ENCODE measurements at places on chromosomes 1 and 21.

DNA sequence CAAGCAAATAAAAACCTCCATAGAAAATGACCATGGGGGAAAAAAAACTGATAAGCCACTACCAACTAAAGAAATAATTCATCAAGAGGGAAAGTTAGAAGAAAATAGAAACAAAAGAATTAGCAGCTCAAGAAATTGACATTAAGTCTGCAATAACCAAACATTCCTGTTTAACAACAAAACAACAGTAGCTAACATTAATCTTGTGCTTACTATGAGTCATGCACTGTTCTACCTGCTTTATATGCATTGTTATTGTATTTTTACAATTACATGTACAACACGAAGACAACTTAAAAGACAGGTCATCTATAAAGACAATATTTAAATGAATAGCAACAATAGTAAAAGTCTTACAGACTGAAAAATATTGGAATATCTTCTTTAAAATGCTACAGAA, 34.4 kb upstream of the LRRC7 start:
- DNase-seq: no peak

- DNase-seq: no peak
These were observed 10.1 kb upstream of the GSTM3 start for GRCh38 chr1:109750920-109751319.

- DNase-seq: no peak
These were observed 6.7 kb upstream of the TIE1 start for GRCh38 chr1:43293896-43294760.

- DNase-seq: peak; percentile 87
These were observed 6.1 kb downstream of the SKI start for GRCh38 chr1:2233997-2234761.

DNA sequence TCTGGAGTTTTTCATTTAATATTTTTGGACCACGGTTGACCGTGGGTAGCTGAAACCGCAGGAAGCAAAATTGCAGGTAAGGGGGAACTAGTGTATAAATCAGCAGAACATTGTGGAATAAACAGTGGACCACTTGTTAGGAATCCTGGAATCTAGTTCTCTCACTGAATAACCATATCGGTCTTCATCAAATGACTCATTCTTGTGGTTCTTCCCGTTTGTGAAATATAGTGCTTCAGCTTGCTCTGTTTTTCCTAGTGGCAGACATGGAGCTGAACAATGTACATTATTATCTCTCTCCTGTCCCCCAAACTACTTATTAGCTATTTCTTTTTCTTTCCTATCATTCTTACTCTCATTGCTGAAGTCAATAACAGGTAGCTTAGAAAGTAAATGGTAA, 61.9 kb downstream of the HSPA13 start:
- DNase-seq: no peak

- DNase-seq: no peak
These were observed 50.3 kb downstream of the PGM1 start for GRCh38 chr1:63643517-63643916.

DNA sequence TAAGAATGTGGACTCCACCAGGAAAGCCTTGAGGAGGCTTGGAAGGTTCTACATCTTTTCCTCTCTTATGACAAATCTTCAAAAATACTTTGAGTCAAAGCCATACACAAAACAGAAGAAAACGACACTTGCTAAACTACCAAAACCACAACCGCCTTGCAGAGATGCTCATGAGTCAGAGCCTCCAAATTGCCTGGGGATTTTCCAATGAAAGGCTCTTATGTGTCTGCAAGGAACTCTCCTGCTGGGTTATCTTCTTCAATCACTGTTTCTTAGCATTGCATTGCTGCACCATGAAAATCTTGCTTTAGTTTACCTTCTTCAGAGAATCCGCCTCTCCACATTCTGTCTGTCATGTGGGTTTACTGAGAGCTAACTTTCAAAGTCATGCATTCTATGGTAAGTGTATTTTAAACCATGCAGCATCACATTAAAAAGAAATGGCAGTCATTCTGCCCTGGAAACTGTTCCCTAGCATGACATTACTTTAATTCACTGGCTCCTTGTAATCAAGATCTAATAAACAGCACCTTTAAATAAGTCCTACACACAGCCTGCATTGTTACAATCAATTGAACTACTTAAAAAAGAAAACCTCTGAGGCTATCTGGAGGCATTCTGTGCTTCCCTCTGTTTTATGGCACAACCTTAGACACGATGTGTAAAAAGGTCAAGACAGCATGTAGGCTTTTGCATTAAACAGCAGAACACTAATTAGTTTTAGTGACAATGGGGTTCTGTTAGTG, 210.0 kb upstream of the FOXD3 start:
- DNase-seq: no peak

GRCh38 chr1:41976671-41977070, 57.9 kb upstream of the HIVEP3 start:
- DNase-seq: no peak
